Activated CD4-positive, alpha-beta T cell treated with anti-CD3 and anti-CD28 coated beads for 1 hour (primary cell): ENCODE measurements at places on chromosomes 12 and 14.

GRCh38 chr14:104651876-104652260 is 37.5 kb upstream of the INF2 start:
- DNase-seq = no peak

DNA sequence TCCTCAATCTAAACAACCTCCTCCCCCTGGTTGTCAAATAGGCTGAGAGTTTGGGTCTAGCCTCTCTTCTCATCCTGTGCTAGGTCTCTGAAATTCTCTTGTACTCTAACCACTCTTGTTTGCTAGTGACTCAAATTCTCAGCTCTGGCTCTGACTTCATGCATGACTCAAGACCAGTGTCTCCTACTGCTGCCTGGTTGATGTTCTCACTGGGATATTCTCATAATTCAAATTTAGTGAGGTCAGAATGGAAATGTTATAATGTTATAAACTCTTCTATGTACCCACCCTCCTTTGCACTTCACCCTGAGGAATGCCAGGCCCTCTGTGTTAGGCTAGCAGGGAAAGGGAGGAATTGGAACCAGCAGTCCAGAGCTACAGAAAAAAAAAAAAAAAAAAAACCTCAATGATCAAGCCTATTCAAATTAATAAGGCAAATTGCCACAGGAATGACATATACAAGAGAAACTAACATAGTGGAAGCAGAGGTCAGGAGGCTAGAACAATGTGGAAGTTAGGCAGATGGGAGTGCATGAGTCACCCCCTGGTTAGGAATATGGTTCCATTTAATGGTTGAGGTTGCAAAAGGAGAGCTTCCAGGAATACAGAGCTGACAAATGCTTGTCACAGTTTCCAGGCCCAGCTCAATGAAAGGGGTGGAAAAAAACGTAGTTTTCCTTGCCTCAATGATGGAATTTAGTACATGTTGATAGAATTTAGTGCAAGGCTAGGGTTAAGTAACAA is 459.5 kb downstream of the RMST start:
- no peak for DNase-seq

DNA sequence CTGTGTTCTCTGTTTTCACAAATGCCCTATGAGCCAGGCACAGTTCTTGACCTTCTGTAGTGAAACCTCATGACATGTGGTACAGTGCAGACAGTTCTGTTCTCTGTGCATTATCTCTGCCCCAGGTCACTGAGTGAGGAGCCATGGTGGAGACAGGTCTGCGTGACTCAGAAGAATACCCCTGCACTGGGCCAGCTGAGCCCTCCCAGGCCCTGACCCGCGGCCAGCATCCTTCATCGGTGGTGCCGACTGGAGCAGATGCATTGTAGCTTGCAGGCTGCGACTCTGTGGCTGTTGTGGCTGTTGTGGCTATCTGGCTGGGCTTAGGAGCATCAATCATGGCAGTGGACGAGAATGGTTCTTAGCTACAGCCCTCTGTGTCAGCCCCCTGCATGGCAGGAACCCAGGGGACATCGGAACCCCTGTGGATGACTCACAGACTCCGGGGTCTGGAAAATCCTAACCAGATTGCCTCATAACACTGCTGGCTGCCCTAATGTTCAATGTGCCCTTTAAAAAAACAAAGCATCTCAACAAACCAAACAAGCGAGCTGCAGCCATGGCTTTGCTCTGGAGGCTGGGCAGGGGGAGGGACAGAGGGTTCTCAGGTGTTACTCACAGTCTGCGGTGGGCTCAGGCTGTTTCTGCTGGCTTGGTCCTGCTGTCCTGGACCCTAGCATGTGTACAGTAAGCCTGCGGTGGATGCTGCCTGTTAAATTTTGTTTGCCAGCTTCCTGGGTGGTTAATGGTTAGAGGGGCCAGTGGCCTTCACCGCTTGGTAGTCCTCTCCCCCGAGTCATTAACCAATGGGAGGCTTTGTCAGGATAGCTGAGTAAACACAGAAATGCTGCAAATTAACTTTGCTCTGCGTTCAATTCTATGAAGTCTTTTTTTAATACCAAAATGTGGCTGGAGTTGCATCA is at the start of gene SERPINA6:
Gene SERPINA6, minus strand, starts transcription at position 689 of the 923 bp plus-strand sequence. CDS start 8,688 bp downstream, outside the sequence.
- DNase-seq = no peak

GRCh38 chr14:23864259-23864658 is 89.3 kb upstream of the DHRS4 start:
- no peak for DNase-seq

- DNase-seq = no peak
These were observed 22.0 kb downstream of the TTC9 start for GRCh38 chr14:70663707-70664179.

DNA sequence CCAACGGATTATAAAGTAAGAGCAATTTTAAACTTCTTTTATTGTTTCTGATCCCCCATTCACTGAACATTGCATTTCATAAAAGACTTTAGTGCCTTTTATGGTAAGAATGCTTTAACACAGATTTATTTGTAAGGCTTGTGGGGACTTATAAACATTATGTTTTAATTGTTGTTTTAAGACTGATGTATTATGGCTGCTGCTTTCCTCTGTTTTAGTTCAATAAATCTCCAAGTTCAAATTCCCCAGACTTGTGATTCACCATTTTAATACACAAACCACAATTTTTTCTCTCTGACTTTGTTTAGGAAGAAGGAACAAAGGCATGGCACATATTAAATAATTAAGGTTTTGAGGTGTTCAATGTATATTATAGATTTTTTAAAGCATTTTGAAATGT is 753.3 kb downstream of the SLC6A15 start:
- no peak for DNase-seq

DNA sequence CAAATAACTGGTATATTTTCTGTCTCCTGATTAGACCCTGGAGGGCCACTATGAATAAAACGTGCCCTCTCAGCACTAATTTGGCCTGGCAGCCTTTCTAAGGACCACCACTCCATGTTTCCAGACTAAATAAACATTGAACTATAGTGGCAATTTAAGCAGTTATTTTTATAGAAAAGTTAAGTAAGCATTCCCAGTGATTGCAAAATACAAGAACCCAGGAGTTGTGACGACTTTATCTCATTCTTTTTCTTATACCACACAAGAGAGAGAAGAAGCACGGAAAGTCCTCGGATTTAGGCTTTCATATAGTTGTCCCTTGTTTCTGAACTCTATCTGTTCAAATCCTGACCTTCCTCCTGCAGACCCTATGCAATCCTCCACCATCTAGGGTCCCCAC is 23.1 kb upstream of the STRAP start:
- DNase-seq = no peak

DNA sequence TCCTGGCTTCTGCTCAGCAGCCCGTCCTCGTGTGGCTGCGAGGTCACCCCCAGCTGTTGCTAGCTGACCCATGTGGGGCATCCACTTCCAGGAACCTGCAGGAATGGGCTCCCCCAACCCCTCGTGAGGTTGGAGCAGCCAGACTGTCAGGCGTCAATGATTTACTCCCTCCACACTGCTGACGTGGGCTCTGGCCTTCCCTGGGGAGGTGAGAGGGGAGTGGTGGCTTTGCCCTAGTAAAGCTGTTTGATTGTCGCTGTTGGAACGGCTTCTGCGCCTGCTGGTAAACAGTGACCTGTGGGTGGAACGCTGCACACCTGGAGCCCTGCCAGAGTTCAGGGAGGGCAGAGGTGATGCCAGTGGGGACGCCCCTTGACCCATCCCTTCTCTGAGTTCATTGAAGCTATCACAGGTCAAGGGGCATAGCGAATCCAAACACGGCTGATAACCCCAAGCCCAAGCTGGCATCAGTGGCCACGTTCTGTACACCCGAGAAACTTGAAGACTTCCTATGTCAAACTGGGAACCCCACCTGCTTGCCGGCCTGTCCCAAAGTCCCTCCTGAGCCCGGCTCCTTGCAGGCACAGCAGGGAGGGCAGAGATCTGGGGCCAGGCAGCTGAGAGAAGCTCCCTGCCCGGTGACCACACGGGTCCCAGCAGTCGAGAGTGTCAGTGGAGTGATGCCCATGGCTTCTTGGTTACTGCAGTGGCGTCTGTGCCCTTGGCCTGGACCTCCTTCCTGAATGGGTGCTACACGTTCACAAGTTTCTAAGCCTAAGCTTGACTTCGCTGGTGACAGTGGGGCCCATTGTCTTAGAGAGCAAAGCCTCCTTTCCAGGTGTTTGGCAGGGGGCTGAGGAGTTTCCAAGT is 2.7 kb downstream of the ASPG start:
- no peak for DNase-seq

- no peak for DNase-seq
These were observed 116.6 kb downstream of the ETV6 start for GRCh38 chr12:11765817-11766794.

GRCh38 chr12:46134205-46134811 is 134.5 kb downstream of the SLC38A1 start:
- DNase-seq = no peak

DNA sequence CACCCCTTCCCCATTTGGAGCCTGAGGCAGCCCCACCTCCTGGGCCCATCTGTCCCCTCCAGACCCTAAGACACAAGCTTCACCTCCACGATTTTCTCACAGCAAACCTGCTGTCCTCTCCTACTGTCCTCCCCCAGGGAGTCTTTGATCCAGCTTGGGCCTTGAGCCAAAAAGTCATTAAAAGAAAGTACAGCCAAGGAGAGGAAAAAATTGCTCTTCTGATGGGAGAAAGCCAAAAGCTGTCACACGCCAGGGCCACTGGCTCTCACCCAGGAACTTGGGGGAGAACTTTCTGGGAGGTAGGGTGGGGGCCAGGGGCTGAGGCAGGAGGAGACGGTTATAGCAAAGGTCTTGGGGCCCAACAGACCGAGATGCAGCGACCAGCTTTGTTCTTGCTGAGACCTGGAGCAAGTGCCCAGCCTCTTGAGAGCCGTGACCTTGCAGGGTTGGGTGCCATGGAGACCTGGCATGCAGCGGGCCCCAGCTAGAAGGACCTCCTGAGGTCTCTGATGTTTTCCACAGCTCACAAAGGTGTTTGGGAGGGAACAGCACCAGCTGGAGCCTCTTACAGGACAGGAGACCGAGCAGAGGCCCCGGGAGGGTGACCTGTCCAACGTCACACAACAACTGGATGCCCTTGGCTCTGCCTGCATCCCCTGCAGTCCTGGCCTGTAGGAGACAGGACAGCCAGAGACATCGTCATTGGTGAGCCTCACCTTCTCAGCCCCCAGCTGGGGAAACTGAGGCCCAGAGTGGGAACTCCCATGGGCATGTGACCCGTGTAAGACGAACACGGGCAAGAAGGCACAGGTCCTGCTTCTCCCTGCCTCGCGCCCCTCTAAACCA is 124.5 kb downstream of the CALM1 start:
- DNase-seq = no peak

GRCh38 chr14:50831726-50832168 is 785 bp upstream of the NIN start:
- no peak for DNase-seq

GRCh38 chr14:85075694-85076476 is 454.1 kb upstream of the FLRT2 start:
- no peak for DNase-seq

GRCh38 chr14:67485501-67486095 is 2.9 kb downstream of the TMEM229B start:
- no peak for DNase-seq

- no peak for DNase-seq
These were observed 25.9 kb downstream of the CEP83 start for GRCh38 chr12:94433744-94434143.

DNA sequence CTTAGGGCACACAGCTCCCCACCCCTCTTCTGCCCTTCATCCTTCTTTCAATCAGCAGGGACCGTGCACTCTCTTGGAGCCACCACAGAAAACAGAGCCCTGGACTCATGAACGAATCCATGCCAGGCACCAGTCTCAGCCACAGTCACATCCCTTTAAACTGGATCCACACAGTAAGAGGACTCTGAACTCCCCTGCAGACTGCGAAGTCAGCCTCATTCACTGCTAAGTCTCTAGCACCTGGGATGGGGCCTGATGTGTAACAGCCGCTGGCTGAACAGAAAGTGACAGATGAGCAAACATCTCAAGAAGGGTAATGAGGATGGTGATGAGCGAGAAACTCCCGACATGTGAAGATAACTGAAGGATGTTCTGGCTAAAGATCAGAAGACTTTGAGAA is 45.8 kb upstream of the IQSEC3 start:
- DNase-seq = no peak

DNA sequence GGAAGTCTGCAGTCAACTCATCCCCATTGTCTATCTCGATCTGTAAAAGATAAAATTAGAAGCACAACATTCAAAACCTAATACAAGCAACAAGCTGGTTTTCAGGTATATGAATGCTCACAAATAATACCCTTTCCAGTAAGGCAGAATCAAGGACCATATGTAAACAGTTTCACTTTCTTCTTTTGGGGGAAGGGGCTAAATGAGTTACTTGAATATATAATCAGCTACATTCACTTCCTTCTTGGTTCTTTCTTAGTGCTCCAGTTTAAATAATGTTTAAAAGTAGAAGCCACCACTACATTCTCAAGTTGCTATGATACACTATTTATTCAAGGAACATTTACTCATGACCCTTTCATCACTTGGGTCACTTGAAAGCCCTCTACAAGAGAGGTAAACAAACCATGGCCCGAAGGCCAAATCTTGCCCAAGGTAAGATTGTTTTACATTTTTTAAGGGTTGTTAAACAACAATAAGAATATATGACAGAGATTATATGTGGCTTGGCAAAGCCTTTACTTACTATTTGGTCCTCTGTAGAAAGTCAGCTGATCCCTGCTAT is 10.3 kb downstream of the TWF1 start:
- DNase-seq = no peak

DNA sequence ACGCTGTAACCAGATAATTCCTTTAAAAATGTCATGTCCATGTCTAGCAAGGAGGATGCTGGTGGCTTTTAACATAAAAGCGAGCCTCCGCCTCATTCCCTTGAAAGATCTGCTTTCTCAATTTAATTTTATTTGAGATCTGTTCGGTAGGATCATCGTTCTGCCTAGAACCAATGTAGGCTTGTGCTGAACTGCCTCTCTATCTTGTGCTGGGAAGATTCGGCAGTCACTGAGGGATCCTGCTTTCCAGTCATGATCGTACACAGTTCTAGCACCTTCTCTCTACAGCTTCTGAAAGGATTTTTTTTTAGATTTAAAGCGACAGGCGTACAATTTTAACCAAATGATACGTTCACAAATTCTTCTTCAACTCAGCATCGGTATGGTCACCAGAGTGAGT is 54.3 kb downstream of the PEBP1 start:
- DNase-seq = no peak

- DNase-seq = no peak
These were observed 108.9 kb downstream of the PDE3A start for GRCh38 chr12:20477255-20477654.

- no peak for DNase-seq
These were observed 93.8 kb downstream of the GALC start for GRCh38 chr14:87899228-87899627.

DNA sequence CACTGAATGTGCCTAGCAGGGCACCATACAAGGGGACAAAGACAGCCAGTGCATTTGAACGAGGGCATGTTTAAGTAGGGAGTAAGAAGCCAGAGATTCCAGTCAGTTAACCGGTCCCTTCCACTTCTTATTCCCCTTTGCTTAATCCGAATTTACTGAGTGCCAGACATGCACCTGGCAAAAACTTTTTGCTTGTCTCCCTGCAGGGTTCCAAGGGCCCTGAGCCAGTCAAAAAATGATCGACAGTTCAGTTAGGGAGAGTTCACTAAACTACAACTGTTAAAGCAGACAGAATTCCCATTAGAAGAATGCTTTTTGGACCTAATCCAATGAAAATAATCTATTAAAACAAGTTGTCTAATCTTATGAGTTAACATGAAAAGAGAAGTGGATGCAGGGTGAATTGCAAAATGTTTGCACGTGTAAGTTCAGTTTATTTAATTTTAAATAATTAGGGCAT is 193.8 kb downstream of the TMTC2 start:
- no peak for DNase-seq

- DNase-seq = no peak
These were observed 49.8 kb downstream of the ADCK1 start for GRCh38 chr14:77849711-77850110.

- no peak for DNase-seq
These were observed 80.8 kb upstream of the TTC7B start for GRCh38 chr14:90897022-90897421.
